ENCODE measurements at places on chromosomes 13 and 19.

DNA sequence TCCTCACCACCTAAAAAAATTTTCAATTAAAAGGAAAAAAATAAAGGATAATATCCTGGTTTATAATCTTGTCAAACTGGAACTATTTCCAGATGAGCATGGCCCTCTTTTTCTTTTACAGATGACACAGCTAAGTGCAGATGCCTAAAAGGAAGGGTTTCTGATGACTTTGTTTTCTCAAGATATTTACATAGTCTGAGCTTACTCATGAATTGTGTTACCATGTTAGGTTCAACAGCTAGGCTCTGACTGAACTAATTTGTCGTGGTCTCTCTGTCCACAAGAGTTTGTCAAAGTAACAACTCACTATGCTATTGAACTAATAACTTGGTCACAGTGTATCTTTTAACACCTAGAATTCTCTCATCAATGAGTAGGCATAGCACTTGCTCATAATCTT lies 780.8 kb downstream of the GPC5 start:
- DNase-seq = no peak

GRCh38 chr13:46717856-46718255 lies 79.1 kb downstream of the ESD start:
- DNase-seq = no peak

DNA sequence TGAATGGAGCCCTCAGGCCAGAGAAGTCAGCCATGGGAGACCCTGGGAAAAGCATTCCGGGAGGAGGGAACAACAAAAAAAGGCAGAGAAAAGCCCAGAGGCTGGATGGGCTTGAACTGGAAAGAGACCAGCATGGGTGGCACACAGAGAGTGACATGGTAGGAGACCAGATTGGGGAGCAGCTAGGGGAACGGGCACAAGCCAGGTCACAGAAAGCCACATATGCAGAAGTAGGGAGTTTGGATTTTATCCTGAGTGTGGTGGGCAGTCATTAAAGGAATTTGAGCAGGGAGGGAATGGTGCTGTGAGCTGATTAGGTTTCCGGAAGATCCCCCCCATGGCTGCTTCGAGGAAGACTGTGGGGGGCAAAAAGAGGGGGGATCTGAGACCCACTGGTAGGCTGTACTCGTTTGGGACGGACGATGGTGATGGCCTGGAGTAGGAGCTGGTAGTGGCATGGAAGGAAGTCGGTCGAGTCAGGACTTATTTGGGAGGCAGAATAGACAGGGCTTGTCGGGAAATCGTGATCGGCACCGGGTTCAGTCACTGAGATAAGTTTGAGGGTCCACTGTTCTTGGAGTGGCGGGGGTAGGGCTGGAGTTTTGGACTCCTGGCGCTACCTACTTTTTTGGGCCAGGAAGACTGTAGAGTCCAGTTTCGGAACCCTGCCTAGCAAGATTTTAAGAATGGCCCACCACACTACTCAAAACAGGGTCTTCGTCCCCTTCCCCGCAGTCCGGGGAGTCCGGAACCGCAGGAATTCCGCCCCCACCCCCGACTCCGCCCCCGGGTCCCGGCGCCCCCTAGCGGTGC lies 949 bp downstream of the SERTAD1 start:
- no peak for DNase-seq

DNA sequence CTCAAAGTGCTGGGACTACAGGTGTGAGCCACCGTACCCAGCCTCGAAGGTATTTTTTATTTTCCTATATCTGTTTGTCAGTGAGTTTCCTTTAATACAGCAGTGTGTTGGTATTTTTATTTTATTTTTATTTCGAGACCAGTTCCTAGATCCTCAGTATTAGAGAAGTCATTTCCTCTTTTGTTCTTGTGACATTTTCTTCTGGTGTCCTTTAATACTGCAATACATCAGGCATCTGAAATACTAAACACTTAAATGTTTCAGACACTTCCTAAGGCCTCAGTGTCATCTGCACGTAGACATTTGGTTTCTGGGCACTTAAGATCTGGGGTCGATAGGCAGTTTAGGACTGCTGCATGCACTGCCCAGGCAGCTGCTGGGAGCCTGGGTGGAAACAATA lies 22.5 kb downstream of the GATAD2A start:
- no peak for DNase-seq

GRCh38 chr19:14632286-14632685 lies 42.4 kb downstream of the ADGRE3 start:
- no peak for DNase-seq

DNA sequence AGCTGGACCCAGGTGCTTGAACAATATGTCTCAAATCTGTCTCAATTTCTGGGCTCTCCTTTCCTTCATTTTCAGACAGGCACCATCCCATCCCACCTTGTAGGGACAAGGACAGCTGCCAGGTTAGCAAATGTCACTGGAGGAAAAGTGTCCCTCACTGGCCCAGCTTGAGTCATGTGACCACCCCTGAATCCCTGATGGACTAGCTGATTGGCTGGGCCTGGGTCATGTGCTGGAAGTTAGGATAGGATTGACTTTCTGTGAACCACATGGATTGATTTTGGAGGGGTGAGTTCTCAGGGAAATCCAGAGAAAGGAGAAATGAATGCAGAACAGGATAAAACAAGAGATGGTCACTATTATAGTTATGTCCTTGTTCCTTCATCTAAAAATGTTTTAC lies 28.2 kb upstream of the FXYD3 start:
- no peak for DNase-seq

- peak; percentile 46 for DNase-seq
Measured at GRCh38 chr19:343941-344624, 513 bp downstream of the MIER2 start.
